Fibroblast of gingiva (primary cell): ENCODE measurements at places on chromosomes 1 and 21.

DNA sequence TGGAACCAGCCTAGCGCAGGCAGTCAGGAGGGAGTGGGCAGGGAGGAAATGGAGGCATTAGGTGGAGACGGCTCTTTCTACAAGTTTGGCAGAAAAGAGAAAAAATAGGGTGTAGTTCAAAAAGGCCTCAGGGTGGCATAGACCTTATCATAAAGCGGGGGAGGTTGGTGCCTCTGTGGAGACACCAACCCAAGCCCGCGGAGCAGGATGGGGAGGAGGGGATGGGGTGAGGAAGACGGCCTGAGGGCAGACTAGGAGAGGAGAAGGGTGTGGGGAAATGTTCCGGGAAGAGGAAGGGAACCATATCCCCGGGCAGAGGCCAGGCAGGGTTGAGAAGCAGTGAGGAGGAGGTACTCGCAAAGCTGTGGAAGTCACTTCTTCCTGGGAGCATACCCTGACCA lies 17.4 kb upstream of the SHE start:
- no peak for DNase-seq

- DNase-seq: peak; percentile 59
Observed at GRCh38 chr1:173330149-173330951, 123.2 kb upstream of the TNFSF4 start.

DNA sequence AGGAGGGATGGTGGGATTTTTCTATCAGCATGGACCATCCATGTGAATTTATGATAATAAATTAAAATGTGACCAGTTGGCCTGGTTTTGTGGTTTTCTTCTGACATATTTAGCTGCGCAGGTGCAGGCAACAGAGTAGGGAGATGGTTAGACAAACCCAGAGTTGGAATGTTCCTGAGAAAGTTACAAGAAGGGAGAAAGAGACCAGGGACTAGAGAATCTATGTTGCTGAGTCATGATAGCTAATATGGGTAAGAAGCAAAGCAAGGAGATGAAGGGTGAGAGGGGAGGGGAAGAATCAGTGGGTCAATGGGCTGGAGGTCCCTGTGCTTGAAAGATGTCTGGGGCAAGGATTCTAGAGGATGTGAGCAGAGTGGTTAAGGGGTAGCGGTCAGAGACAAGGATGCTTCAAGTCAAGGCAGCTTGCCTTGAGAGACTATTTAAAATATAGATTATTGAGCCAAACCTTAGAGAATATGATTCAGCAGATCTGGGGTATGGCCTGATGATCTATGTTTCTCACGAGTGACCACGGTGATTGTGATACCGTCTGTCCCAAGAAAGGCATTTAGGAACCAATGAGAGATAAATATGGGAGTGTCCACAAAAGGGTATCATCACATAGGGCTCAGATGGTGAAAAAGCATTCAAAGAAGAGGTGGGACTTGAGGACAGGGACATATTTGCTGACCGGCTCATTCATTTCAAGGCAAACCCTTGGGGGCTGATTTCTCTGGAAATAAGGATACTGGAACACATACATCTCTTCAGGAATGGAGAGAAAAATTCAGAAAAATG lies 219.7 kb upstream of the PLD5 start:
- DNase-seq: no peak

GRCh38 chr21:46234436-46234950 lies 5.9 kb upstream of the LSS start:
- no peak for DNase-seq

DNA sequence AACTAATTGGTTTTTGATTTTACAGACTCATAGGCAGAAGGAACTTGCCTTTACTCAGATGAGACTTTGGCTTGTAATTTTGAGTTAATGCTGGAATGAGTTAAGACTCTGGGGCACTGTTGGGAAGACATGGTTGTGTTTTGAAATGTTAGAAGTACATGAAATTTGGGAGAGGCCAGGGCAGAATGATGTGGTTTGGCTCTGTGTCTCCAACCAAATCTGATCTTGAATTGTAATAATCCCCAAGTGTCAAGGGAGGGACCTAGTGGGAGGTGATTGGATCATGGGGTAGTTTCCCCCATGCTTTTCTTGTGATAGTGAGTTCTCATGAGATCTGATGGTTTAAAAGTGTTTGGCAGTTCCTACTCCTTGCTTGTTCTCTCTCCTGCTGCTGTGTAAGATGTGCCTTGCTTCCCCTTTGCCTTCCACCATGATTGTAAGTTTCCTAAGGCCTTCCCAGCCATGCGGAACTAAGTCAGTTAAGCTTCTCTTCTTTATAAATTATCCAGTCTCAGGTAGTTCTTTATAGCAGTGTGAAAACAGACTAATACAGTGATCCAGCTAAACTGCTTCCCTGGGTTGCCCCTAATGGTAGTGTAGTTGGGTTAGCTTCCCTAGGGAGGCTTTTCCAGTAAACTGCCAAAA lies 10.2 kb downstream of the CPT2 start:
- peak; percentile 51 for DNase-seq

DNA sequence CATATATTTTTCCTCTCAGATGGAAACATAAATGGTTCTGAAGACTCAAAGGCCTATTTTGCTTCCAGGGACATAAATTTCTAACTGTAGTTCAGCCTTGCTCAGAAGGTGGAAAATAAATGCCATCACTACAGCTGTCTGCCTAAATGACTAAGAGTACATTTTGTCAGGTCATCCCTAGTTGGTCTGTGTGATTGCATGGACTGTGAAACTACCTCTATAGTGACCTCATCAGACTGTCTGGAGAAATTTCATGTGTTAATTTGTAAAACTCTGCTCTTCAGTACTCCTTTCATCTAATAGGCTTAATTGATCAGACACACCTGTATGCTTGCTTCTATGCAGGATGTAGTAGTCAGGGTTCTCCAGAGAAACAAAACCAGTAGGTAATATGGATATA lies 886.9 kb downstream of the AMY1C start:
- DNase-seq: no peak

GRCh38 chr21:39022863-39023693 lies 160.2 kb downstream of the PSMG1 start:
- DNase-seq: no peak

DNA sequence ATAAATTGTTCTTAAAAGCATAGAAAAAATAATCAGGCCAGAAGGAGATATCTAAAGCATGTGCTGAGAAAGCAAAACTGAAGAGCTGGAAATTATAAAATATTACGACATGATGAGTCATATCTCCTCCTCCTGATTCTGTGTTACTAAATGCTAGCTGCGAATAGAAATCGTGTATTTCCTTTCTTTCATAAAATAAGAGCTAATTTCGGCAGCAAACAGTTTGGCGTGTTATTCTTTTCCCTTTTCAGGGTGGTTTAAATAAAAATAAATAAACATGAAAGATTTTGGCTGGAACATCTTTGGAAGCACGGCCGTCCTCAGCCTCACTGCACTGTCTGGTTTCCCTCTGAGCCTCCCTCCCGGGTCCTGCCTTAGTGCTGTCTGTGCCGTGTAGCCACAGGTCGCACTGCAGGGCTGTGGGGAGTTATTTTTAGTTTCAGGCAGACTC lies 56.0 kb downstream of the ADARB1 start:
- DNase-seq: peak; percentile 84

DNA sequence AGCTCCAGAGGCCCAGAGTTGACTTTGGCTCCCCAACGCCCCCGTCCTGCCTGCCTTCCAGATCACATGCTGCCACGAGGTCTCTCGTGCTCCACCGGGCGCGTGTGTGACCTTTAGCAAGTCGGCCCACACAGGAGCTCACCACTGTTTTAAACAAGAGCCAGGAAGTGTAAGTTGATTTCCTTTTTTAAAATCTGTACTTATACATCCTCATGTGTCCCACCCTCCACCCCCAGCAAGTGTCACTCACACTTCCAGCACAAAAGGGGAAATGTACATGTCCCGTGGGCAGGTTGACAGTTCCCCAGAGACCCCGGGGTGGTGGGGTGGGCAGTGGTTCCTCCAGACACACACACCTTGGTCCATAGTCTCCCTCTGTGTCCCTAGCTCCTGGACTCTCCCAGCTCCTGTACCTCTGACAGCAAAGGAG lies 84.4 kb downstream of the STUM start:
- no peak for DNase-seq

- DNase-seq: no peak
Observed at GRCh38 chr1:170203693-170204092, 57.9 kb downstream of the NTMT2 start.

DNA sequence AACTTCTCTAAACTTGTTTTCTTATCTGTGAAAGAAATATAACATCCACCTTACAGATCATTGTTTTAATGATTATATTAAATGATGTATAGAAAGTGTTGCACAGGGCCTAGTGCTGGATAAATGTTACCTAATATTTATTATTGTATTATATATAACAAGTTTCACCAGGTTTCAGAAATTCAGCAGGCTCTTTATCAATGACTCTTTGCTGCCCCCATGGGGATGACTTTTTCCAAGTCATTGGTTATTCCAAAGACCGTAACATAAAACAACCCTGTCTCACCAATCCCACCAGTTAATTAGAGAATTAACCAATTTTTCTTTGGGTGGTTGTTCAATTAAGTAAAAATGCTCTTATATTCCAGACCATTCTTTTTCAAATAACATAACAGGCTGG lies 7.3 kb upstream of the DEDD start:
- DNase-seq: peak; percentile 31

DNA sequence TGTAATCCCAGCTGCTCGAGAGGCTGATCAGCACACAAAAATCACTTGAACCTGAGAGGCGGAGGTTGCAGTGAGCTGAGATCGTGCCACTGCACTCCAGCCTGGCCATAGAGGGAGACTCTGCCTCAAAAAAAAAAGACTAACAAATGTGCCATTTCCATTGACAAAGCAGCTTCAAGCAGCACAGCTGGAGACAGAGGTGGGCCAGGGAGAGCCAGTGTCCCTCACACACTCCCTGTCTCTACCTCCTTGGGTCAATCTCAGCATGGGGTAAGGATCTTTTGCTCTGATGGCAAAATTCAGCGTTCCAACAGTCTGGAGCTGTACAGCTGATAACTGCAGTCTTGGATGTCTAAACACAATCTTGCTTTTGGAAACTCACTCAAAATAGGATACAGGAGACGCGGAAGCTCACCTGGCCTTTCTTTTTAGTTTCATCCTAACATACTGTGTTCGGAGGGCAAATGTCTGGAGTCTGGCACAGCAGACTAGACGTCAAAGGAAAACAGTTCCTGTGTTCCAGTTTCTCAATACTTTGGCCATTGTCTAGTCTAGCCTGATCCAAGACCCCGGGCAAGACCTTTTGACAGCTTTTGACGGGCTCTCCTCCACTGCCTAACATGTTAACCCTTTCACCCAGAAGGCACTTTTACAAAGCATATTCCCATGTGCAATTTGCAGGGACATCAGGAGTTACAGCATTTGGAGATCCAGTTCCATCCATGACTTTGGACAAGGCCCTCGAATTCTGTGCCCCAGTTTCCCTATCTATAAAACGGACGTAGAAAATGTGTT lies 2.9 kb downstream of the RCC2 start:
- no peak for DNase-seq

GRCh38 chr1:205515781-205516253 lies 11.3 kb downstream of the CDK18 start:
- DNase-seq: no peak

DNA sequence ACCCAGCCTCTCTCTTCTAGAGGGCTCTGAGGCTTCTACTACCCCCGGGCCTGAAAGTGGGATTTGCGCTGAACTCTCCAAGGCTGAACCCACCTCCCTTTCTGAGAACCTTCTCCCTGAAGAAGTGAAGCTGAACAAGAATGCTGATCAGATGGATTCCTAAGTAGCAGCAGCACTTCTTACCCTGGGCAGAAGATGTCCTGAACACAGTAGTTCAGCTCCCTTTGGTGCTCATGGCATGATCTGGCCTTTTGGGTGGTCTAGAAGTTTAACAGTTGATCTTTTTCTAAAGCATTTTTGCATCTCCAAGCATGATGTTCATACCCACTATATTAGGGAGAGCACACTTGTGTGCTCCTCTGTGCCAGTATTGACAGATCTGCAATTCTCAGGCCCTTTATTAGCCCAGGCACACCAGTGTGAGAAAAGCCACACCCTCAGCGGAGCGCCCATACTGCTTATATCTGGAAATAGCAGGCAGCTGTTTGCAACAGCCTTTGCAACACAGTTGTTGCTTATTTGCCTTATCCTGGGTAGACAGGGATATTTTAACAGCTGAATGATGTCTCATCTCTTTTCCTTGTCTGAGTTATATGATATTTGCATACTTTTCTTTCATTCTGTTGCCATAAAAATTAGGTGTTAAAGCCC lies 34.2 kb downstream of the CNN3 start:
- DNase-seq: no peak

GRCh38 chr21:46295177-46295770 lies 9.1 kb downstream of the YBEY start:
- no peak for DNase-seq

- no peak for DNase-seq
Observed at GRCh38 chr1:248045209-248045608, 1.4 kb upstream of the OR2L3 start.

DNA sequence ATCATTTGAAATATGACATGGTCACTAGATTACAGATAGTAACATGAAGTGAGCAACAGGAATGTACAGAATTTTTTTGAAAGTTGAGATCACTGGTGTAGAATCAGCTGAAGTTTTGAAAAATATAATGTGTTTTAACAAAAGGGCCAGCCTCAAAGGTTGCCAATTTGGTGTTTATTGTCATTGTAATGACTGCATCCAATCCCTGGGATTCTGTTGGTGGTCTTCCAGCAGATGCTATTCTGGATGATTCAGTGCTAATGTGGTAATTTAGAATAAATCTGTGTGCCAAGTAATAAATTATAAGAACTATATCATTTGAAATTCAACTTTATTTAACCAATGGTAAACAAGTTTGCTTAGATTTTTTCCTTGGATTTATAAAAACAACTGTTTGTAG lies 436.4 kb upstream of the PKN2 start:
- DNase-seq: no peak

- DNase-seq: peak; percentile 63
Observed at GRCh38 chr1:226002667-226003501, 3.7 kb upstream of the SDE2 start.

DNA sequence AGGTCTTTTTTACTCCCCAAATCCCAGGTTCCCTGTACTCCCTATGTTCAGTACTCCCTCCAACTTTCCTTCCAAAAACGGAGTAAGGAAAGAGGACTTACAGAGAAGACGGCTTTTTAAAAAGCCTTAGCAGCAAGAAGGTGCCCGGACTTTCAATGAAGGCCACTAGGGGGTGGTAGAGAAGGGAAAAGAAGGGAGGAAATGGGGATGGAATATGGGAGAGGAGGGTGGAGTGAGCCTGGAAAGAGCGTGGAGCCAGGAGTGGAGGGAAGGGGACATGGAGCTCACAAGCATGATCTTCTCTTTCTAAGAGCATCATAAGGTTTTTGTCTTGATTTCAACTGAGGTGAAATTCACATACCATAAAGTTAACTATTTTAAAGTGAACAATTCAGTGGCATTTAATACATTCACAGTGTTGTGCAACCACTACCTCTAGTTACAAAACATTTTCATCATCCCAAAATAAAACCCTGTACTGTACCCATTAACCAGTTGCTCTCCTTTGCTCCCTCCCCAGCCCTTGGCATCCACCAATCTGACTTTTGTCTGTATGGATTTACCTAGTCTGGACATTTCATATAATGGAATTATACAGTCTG lies 129.9 kb downstream of the ZNF281 start:
- peak; percentile 48 for DNase-seq
